ENCODE measurements at places on chromosomes 3 and 15. TPM values are rescaled to one million over a fixed set of nuclear protein-coding genes. Genes with fewer than 3 reads are reported as not detected.

Gene PLSCR2
- 1.4 TPM for total RNA-seq

DNA sequence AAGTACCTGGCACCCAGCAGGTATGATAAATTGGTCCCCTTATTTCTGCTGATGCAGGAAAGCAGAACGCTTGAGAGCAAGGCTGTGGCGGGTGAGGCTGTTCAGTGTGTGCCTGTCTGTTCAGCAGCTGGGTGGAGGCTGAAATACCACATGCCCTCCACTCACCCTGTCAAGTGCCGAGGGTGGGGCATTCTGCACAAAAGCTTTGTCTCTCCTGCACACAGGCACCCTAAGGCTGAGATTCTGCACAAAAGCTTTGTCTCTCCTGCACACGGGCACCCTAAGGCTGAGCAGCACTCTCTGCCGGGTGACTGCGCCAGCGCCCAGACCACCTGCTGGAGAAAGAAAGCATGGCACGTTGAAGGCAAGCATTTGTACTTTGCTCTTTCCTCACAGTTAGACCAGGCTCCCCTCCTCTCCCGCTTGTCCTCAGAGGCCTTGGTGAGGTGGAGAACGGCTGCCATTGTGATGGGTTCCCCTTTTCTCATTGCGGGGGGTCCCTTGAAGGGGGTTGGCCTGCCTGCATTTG is 97.5 kb downstream of the BDH1 start:
- DNase-seq: no peak

Gene TUSC2
- 33.6 TPM for total RNA-seq

DNA sequence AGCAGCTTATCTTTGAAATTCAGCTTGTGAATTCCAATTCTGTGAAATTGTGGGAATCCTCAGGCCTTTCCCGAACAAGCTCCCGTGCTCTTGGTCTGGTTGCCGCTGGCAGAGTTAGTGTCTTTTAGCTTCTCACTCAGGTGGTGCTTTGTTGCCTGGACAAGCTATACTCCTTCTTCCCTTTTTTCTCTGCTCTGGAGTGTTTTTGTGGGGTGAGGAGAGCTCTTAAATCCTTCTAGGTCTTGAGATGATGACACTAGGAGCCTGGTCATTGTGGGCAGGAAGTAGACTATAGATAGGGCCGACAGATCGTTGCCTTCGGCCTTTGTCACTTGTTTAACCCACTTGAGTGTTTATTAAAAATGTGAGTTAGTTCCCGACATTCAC is 93.8 kb downstream of the SLCO3A1 start:
- no peak for DNase-seq

DNA sequence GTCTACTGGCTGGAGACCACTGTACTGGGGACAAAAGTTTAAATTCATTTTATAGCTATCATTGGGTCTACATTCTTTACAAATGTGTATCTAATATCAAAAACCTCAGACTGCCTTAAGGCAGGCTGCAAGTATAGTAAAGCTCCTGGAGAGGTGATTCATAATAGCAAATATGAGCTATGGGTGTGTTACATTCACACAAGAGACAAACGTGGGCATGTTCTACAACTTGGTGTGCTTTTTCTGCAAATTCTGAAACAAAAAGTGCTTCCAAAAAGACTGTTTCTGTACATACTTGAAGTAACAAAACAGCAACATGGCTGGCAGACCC is 1101.4 kb downstream of the ROBO1 start:
- DNase-seq: no peak

- DNase-seq: no peak
These were observed 167.8 kb downstream of the PTPRG start for GRCh38 chr3:61729038-61729634.

DNA sequence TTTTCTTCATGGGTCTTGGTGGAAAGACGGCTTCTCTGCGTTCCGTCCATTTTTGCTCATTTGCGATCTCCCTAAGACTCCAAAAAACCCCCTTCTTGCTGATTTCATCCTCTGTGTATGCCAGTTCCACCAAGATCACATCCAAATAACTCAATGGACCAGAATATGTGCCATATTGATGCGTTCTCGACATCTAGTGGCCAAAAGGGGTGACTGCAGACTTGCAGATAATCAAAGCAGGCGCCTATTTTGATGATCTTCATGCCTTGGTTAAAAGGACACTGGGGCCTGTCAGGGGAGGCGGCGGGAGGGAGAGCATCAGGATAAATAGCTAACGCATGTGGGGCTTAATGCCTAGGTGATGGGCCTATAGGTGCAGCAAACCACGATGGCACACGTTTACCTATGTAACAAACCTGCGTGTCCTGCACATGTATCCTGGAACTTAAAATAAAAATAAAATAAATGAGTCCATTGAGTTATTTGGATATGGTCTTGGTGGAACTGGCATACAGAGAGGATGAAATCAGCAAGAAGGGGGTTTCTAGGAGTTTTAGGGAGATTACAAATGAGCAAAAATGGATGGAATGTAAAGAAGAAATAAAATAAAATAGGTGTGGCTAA is 104.2 kb upstream of the RAD18 start:
- DNase-seq: peak; percentile 33

GRCh38 chr15:33125894-33126537 is 68.5 kb downstream of the FMN1 start:
- no peak for DNase-seq

Gene STRIT1
- total RNA-seq: not detected

Data from kidney (tissue), 22 donors.